ENCODE measurements at places on chromosomes 7 and 10.

DNA sequence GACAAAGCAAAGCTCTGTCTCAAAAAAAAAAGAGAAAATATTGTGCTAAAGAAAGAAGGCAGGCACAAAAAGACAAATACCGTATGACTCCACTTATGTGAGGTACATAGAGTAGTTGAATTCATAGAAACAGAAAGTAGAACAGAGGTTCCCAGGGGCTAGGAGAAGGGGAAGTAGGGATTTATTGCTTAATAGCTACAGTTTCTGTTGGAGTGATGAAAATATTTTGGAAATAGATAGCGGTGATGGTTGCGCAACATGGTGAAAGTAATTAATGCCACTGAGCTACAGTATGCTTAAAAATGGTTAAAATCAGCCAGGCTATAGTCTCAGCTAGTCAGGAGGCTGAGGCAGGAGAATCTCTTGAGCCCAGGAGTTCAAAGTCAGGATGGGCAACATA, 18.5 kb upstream of the NPFFR1 start:
- DNase-seq = no peak
- no peak overlapping the region for H3K4me3 ChIP-seq
- H3K27ac ChIP-seq = no peak overlapping the region
- H3K27me3 ChIP-seq = no peaks in the 10 kb centered on the region
- 0 out of 2 replicates have a peak, but pooled peaks cover 6% of the 10 kb centered on the region for H3K4me1 ChIP-seq
- no peaks in the 10 kb centered on the region for H3K36me3 ChIP-seq

- H3K4me3 ChIP-seq = no peak overlapping the region
- no peaks in the 10 kb centered on the region for H3K27me3 ChIP-seq
- no peak for DNase-seq
- H3K36me3 ChIP-seq = no peaks in the 10 kb centered on the region
- H3K4me1 ChIP-seq = no peaks in the 10 kb centered on the region
Measured at GRCh38 chr10:378230-378929, 243.1 kb downstream of the ZMYND11 start.

- no peaks in the 10 kb centered on the region for H3K36me3 ChIP-seq
- DNase-seq = peak; percentile 54
- peak overlapping the region; percentile 62 for H3K4me3 ChIP-seq
- H3K27ac ChIP-seq = no peak overlapping the region
Measured at GRCh38 chr7:156999958-157000726, 10.3 kb downstream of the MNX1 start.

- H3K4me3 ChIP-seq = no peak overlapping the region
- no peak for DNase-seq
- no peaks in the 10 kb centered on the region for H3K36me3 ChIP-seq
- no peaks in the 10 kb centered on the region for H3K27me3 ChIP-seq
- no peak overlapping the region for H3K27ac ChIP-seq
Measured at GRCh38 chr7:121953601-121954000, 80.6 kb downstream of the PTPRZ1 start.

- no peaks in the 10 kb centered on the region for H3K36me3 ChIP-seq
- no peak for DNase-seq
- no peak overlapping the region for H3K27ac ChIP-seq
- no peaks in the 10 kb centered on the region for H3K27me3 ChIP-seq
- no peaks in the 10 kb centered on the region for H3K4me1 ChIP-seq
Measured at GRCh38 chr10:4215963-4216575, 431.1 kb upstream of the KLF6 start.
